ENCODE measurements at places on chromosomes 7 and 10. TPM values are rescaled to one million over a fixed set of nuclear protein-coding genes. Genes with fewer than 3 reads are reported as not detected.

DNA sequence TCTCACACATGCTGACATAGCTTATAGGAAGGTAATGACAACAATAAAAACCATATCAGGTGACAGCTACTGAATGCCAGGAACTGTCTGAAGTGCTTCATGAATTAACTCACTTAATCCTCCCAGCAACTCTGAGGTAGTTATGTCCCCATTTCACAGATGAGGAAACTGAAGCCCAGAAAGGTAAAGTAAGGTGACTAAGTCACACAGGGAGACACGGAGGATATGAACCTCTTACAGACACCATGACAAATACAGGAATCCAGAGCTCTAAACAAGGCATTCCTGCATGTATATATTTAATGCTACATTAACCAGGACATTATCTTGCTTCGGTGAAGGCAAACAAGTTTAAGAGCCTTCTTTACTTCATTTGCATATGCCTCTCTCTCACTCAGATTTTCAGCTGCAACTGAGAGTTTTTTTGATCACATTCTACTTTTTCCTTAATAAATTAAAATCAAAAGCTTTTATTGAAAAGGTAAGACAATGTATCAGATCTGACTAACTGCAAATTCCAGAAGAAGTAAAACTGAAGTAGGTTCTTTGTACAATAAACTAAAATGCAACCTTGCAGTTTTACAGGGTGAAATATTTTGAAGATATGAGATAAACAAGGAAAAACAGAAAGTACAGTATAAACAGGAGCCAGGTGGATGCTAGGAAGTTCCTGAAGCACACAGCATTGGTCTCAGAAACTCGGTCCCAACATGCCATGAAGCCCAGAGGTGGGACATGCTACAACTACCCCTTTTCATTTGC, 79.5 kb downstream of the SGMS1 start:
- H3K4me1 ChIP-seq, result no peaks in the 10 kb centered on the region
- H3K27me3 ChIP-seq, result no peaks in the 10 kb centered on the region

DNA sequence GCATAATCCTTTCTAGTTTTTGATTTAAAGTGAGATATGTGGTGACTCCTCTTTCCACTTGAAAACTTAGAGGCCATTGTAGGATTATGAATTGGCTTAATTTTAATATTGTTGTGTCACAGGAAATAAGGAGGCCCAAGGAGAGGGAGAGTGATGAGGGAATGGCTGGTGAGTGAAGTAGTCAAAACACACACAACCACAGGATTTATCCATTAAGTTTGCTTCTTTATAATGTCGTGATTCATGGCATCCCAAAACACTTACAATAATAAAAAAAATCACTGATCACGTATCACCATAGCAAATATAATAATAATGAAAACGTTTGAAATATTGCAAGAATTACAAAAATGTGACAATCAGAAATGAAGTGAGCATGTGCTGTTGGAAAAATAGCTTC, 1215.5 kb upstream of the LRRTM3 start:
- no peak overlapping the region for H3K27ac ChIP-seq
- DNase-seq, result no peak
- H3K4me1 ChIP-seq, result no peaks in the 10 kb centered on the region
- no peaks in the 10 kb centered on the region for H3K36me3 ChIP-seq

DNA sequence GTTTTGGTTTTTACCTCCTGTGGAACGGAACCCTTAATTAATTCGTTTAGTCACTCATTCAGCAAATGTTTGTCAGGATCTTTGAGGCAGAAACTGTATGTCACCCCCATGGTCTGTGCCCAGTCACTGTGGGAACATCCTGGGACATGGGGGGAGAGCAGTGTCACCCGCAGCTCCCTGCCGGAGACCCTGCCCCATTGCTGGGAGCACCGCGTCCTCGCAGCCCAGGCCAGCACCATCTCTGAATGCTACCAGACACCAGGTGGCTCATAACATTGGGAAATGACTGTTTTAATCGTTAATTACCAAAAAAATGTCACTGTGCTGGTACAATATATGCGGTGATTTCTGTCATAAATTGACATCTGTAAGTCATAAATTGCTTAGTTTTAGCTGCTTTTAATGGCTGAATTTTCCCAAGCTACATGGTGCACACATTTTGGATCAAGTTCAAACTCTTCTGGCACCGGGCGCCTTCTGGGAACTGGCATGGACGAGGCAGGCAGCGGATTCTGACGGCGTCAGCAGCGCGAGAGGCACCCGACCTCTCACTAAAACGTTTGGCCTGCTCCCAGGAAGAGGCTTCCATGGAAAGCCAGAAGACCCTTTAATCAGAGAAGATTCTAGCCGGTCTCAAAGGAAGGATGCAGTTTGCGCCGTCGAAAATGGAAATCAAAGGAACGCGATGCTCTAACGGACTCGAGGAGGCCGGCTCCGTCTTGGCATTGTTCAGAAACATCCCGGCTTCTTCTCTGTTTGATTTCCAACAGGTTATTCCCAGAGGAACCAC, 184.2 kb downstream of the ADARB2 start:
- H3K27ac ChIP-seq, result no peak overlapping the region
- H3K4me3 ChIP-seq, result no peak overlapping the region
- no peaks in the 10 kb centered on the region for H3K4me1 ChIP-seq
- no peaks in the 10 kb centered on the region for H3K27me3 ChIP-seq
- H3K36me3 ChIP-seq, result no peaks in the 10 kb centered on the region
- DNase-seq, result no peak

DNA sequence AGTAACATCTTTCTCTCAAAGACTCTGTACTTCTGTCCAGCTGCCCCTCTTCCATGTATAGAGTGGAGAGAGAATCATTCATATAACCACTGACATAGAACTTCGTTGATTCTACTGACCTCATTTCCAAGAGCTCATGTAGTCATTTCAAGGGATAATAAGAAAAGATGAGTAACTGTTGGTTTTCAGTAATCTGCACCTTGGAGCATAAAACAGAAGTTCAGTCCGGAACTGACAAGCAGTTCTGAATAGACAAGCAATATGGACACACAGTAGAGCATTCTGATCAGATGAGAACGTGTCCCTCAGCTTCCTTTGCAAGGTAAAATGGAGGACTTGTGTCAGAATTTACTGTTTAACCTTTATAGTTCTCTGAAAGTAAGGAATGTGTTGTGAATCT, 847.1 kb downstream of the REEP3 start:
- H3K4me3 ChIP-seq, result no peak overlapping the region
- H3K36me3 ChIP-seq, result no peaks in the 10 kb centered on the region
- no peaks in the 10 kb centered on the region for H3K4me1 ChIP-seq
- no peaks in the 10 kb centered on the region for H3K27me3 ChIP-seq
- no peak overlapping the region for H3K27ac ChIP-seq

- no peak overlapping the region for H3K27ac ChIP-seq
- H3K27me3 ChIP-seq, result no peaks in the 10 kb centered on the region
- no peak overlapping the region for H3K4me3 ChIP-seq
- H3K4me1 ChIP-seq, result no peaks in the 10 kb centered on the region
- DNase-seq, result peak; percentile 47
Measured at GRCh38 chr7:149573519-149573918, 75.9 kb upstream of the ZNF746 start.

DNA sequence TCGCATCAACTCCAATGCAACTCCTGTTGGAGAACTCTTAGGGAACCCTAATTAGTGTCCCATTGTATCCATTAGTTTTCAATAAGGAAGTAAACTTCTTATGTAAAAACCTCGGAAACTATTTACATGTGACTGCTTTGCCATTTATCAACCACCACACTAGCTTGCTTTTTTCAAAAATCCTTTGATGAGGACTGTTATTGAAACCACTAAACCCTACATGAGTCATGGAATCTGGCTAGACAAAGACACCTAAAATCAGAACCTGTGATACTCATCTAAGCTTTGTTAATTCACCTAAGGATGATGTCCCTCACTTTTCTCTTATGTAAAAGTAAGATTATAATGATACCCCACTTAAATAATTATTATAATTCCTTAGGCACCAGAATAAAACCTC, 414.1 kb upstream of the ETV1 start:
- H3K27ac ChIP-seq, result no peak overlapping the region
- no peak overlapping the region for H3K4me3 ChIP-seq
- H3K4me1 ChIP-seq, result peaks cover 4% of the 10 kb centered on the region
- H3K27me3 ChIP-seq, result no peaks in the 10 kb centered on the region
- DNase-seq, result no peak

GRCh38 chr10:110664483-110665420, 20.6 kb downstream of the RBM20 start:
- no peak overlapping the region for H3K27ac ChIP-seq
- peak; percentile 93 for DNase-seq
- H3K4me3 ChIP-seq, result no peak overlapping the region
- no peaks in the 10 kb centered on the region for H3K27me3 ChIP-seq

- no peaks in the 10 kb centered on the region for H3K36me3 ChIP-seq
- peak overlapping the region; percentile 7 for H3K4me3 ChIP-seq
- peaks cover 61% of the 10 kb centered on the region for H3K4me1 ChIP-seq
- no peaks in the 10 kb centered on the region for H3K27me3 ChIP-seq
- peak; percentile 98 for DNase-seq
- H3K27ac ChIP-seq, result peak overlapping the region; percentile 77
Measured at GRCh38 chr10:13712837-13713581, 126.2 kb downstream of the PRPF18 start.

DNA sequence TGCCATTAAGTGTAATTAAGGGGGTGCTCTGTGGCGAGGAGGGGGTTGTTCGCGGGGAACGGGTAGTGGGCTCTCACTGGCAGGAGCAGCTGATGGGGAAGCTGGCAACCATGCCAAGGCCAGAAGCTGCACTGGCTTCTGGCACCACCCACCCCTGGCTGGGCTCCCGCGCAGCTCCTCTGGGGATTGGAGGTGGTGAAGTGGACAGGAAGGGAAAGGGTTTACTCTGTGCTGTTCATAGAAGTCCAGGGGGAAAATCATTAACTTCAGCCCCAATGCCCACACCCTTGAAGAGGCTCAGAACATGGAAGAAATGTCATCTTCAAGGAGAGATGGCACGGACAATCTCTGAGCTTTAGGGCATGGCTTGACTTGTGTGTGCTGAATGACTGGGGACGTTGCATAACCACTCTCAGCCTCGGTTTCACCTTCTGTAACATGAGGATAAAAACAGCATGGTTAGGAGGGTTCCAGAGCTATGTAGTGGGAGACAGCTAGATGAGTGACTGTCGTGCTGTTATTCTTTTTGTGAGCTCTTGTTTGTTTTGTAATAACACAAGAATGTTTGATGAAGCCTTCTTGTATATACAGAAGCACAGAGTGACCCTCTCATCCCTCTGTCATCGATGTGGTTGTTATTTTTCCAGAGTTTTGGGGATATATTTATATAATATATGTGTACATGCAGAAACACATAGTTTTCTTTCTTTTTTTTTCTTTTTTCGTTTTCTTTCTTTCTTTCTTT, 29.9 kb downstream of the KAZALD1 start:
- no peaks in the 10 kb centered on the region for H3K36me3 ChIP-seq
- peaks cover 44% of the 10 kb centered on the region for H3K27me3 ChIP-seq
- no peaks in the 10 kb centered on the region for H3K4me1 ChIP-seq
- H3K27ac ChIP-seq, result no peak overlapping the region
- H3K4me3 ChIP-seq, result no peak overlapping the region

DNA sequence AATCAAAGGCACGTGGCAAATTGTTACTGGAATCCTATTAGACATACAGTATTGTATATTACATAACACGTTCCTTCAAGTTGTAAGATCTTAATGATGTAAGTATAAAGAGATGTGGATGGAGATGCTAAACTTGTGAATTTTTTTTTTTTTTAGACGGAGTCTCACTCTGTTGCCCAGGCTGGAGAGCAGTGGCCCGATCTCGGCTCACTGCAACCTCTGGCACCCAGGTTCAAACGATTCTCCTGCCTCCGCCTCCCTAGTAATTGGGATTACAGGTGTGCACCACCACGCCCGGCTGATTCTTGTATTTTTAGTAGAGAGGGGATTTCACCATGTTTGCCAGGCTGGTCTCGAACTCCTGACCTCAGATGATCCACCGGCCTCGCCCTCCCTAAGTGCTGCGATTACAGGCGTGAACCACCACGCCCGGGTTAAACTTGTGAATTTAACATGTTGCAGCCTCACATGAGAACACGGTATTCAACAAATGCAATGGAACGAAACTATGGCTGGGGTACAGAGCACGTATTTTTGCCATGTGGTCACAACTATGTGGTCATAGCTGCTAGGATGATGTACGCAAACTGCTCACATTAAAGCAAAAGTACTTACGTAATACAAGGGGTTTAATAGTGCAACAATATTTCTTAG, 818 bp upstream of the SUPV3L1 start:
- H3K4me1 ChIP-seq, result peaks cover 7% of the 10 kb centered on the region
- peak overlapping the region; percentile 95 for H3K27ac ChIP-seq
- no peaks in the 10 kb centered on the region for H3K36me3 ChIP-seq
- H3K27me3 ChIP-seq, result no peaks in the 10 kb centered on the region

- H3K27me3 ChIP-seq, result no peaks in the 10 kb centered on the region
- H3K27ac ChIP-seq, result peak overlapping the region; percentile 57
- DNase-seq, result peak; percentile 89
- no peak overlapping the region for H3K4me3 ChIP-seq
- H3K4me1 ChIP-seq, result peaks cover 54% of the 10 kb centered on the region
Measured at GRCh38 chr10:75547391-75548298, 116.2 kb downstream of the LRMDA start.

DNA sequence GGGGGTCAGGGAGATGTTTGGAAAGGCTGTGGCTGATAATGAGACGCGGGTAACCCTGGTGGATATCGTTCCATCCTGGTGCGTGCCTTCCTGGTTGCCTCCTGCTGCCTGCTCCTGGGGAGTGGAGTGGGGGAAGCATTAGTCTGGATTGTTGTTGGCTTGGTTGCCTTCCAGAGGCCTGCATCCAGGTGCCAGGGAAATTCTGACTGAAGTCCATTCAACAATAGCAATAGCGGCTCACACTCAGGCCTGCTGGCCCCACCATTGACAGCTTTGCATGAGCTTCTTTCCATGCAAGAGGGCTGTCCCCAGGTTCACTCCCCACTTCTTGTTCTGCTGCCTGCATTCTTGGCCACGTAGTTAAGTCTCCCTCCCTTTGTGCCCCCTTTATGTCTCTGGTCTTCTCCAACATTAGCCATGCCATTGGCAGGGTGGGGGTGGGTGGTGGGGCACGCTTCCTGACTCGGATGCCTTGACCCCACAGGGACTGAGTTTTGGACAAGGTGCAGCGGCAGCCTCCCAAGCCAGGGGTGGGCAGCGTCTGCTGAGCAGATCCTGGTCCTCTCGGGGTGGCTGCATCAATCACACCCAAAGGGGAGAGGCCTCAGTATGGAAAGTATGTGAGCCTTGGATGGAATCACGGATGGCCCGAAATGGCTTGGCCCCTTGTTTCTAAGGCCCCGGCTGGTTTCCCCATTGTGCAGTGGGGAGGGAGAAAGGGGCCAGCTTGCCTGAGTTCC, 150.2 kb downstream of the GRK5 start:
- H3K4me3 ChIP-seq, result no peak overlapping the region
- H3K27me3 ChIP-seq, result no peaks in the 10 kb centered on the region
- no peak for DNase-seq

The FRAT1 gene
- 1.8 TPM for total RNA-seq

The SH2D4B gene
- not detected for total RNA-seq

The DYNC1I1 gene
- total RNA-seq, result 0.38 TPM

The TCAF2 gene
- total RNA-seq, result 5.9 TPM

The TRIM73 gene
- total RNA-seq, result 0.22 TPM

The EMX2 gene
- 13.4 TPM for total RNA-seq

The KIAA1217 gene
- total RNA-seq, result 4.7 TPM

The MMRN2 gene
- 7.3 TPM for total RNA-seq

The CTAGE6 gene
- total RNA-seq, result 0.22 TPM

The WEE2 gene
- not detected for total RNA-seq

The CCDC3 gene
- not detected for total RNA-seq

The OR13A1 gene
- total RNA-seq, result not detected

Measured in GM23248 (cell line).